EH (cell line): ENCODE measurements at places on chromosomes 13 and 19.

DNA sequence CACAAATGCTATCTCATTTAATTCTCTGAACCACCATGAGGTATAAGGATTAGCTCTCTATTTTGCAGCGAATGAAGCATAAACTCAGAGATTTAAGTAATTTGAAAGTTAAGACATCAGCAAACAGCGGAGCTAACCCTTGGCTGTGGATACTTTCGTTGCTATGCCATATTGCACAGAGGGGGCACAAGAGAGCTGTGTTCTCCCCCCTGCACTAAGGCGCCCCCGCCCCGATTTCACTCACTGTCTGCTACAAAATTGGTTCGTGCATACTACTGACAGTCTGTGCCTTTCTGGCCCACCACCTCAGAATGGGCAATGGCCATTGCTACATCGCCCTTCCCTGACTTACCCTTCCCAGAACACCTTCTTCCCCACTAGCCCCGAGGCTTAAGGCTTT is 105.7 kb upstream of the OBI1 start:
- no peak for DNase-seq

DNA sequence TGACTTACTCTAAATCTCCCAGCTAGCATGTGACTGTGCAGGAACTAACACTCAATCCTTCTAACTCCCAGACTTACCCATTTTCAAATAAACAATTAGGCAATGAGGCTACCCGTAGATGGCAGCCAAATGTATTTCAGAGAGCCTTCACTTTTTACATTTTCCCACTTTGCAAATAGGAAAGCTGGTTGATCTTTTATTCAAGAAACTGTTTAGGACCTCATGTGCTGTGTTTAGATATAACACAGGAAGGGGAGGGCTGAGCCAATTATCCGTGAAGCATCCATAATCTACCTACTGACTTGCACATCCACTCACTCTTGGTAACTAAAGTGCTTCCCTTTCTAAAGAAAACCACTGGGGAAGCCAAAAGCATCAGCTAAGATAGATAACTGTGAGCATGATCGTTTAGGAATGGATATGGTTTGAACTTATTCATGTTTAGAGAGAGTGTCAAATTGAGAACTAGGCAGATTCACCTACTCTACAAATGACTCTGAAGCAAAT is 33.4 kb downstream of the MBNL2 start:
- peak; percentile 22 for DNase-seq

- no peak for DNase-seq
Measured at GRCh38 chr13:98664924-98665637, 87.4 kb downstream of the SLC15A1 start.

GRCh38 chr13:23268441-23268840 is 87.7 kb downstream of the SGCG start:
- DNase-seq: no peak

DNA sequence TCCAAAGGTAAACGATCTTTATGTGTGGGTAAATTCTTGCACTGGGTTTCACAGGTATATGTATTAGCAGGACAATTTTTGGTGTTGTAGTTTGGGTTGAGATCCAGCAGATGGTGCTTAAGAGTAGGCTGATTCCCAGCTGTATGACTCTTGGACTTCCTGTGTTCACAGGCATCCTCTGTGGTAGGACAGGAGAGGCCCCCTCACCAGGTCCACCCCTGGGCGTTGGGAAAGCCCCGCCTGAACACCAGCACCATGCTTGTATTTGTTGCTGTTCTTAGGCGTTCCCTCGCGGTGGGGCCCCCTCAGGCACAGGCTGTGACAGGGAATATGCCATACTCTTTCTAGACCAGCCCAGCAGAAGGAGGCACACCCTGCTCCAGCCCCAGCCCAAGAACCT is 49.5 kb upstream of the PCDH17 start:
- DNase-seq: no peak

- no peak for DNase-seq
Measured at GRCh38 chr19:17775991-17776803, 18.7 kb upstream of the B3GNT3 start.

DNA sequence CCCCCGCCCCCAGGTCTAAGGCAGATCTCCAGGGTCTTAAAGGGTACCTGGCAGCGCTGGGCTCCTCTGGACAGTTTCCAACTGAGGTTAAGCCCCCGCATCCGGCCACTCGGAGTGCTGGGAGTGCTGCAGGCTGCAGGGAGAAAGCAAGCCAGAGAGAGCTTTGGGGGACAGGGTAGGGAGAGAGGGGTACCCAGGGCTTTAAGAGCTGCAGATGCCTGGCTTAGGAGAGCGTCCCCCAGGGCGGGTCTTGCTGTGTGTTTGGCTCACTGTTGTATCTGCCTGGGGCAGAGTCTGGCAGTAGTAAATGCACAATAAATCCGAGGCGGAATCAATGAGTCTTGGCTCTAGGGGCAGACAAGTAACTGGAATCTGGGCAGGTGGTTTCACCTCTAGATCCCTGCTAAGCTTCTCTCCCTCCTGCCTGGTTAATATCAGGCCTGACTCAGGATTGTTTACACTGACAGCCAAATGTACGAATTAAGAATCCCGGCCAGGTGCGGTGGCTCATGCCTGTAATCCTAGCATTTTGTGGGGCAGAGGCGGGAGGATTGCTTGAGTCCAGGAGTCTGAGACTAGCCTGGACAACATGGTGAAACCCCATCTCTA is 798 bp upstream of the COX6B2 start:
- DNase-seq: no peak

DNA sequence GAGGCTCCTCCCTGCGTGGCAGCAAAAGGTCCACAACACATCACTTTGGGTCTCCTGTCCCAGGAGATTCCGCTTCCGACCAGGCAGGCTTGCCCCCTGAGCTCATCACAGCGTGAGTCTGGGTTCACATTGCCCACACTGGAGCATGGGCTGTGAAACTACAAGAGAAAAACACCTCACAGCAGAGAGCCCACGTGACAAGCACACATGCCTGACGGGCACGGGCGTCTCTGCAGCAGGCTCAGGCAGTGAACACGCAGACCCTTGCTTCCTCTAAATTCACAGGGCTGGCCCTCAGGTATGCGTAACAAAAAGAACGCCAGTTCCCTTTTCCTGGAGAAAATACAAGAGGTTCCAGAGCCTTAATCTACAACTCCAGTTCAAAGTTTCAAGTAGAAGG is 41.9 kb downstream of the RASA3 start:
- no peak for DNase-seq

GRCh38 chr19:55611983-55612645 is 6.7 kb downstream of the ZNF865 start:
- DNase-seq: no peak

GRCh38 chr13:61880578-61881283 is 465.1 kb upstream of the PCDH20 start:
- DNase-seq: no peak

DNA sequence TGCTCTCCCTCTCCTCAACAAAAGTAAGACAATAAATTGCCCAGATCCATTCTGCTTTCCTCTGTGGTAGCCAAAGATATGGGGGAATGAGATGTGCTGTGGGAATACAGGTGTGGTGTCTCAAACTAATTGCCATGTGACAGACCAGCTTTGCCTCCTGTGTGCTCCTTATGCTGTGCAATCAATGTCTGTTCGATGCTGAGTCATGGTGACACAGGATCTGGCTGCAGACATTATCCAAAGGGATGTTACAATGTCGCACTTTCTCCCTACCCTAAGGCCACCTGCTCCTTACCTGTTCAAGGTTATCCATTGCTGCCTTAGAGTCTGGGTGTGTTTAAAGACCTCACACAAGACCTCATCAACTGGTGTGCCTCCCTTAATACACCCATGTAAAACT is 32.5 kb downstream of the FGF14 start:
- DNase-seq: no peak

- DNase-seq: no peak
Measured at GRCh38 chr13:93378184-93378583, 151.6 kb downstream of the GPC6 start.

- no peak for DNase-seq
Measured at GRCh38 chr19:4980838-4981680, 12.1 kb downstream of the KDM4B start.

GRCh38 chr13:73465617-73465971 is 406.8 kb downstream of the KLF5 start:
- DNase-seq: peak; percentile 47

DNA sequence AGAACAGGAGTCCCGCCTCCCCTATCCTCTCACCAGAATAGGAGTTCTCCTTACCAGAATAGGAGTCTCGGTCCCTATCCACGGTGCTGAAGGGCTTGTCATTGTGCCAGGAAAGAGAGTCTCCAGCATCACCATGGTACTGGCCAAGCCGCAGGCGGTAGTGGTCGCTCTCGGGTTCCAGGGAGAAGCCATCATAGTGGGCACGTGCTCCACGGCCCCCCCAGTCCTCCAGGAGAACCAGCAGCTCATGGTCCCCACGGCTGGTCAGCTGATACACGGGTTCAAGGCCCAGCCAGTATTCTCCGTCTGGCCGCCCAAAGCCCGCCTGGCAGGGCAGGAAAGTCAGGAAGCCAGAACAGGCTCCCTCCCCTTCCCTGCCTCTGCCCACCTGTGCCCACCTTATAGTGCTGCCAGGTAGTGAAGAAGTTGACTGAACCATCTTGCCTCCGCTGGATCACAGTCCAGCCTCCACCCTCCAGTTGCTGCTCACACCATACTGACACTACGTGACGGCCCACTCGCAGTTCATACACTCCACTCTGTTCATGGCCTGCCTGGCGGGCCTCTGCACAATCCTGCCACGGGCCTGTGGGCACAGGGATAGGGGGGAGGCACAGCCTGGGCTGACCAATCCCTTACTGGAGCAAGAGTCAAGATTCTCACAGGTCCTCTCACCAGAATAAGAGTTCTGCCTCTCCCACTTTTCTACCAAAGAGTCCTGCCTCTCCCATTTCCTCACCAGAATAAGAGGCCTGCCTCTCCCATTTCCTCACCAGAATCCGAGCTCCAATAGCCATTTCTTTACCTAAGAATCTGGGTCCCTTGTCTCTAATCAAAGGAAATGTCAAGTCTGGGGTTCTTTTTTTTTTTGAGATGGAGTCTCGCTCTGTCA is 7.4 kb downstream of the SHFL start:
- peak; percentile 20 for DNase-seq

GRCh38 chr19:31825134-31826094 is 476.2 kb upstream of the TSHZ3 start:
- DNase-seq: no peak
